ENCODE measurements at places on chromosomes 6 and 20.

DNA sequence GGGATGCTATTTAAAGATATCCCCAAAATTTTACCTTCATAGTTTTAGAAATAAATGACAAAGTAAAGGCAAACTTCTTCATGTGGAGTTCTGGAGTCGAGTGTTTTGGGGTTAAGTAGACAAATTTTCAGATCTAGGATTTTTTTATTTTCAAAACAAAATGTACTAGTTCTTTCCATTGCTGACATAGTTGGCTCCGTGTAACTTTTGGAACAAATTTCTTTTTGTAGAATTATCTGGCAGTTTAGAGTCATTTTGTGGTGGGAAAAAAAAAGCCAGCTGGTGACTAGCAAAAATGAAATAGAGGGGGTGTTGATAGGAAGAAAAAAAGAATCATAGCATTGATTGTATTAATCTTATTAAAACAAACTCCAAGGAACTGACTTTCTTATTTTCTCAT is 131.6 kb upstream of the TCF21 start:
- DNase-seq = no peak

DNA sequence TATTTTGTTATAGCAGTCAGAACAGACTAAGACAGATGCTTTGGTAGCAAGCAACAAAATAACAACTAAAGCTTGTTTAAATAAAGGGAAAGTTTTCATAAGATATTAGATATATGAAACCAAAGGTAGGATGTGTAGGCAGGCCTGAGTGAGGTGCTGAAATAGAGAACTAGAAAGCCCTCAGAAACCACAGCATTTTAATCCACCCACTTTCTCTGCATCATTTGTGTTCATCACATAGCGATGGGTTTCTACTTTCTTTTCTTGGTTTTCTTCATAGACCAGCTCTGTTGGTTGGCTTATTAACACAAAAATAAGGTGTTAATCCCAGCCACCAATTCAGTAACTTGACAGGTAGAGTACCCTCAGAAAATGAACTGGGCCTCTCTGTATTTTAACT is 58.6 kb downstream of the RPS12 start:
- DNase-seq = no peak

DNA sequence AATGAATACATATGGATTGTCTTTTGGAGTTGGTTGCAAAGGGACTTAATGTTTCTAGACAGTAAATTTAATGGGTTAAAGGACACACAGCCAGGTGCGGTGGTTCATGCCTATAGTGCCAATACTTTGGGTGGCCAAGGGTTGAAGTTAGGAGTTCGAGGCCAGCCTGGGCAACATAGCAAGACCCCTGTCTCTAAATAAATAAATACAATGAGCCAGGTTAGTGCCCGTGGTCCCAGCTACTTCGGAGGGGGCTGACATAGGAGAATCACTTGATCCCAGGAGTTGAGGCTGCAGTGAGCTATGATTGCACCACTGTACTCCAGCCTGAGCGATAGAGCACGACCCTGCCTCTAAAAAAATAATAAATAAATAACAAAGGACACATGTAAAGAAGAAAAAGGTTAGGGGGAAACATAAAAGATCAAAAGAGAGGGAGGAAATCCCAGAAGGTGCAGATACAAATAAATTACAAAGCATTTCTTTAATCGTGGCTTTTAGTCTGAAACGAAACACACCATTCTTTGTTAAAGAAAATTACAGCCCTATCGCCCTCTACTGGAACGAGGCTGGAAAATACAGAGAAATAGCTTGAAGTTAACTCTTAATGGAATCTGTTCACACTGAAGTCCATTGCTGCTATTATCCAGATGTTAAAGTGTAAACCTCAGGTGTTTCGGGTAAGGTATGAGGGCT is 42.6 kb upstream of the SCML4 start:
- DNase-seq = peak; percentile 4

DNA sequence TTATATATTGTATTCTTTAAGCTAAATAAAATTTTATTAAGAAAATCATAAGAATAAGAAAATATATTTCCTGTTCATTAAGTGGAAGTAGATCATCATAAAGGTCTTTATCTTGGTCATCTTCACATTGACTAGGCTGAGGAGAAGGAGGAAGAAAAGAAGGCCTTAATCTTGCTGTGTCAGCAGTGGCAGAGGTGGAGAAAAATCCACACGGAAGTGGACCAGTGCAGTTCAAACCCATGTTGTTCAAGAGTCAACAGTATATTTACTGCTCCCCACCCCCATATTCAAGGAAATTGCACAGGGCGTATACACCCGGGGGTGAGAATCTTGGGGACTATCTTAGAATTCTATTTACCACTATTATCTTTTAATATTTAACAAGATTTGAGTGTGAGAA is 178.6 kb upstream of the SCGN start:
- DNase-seq = no peak

DNA sequence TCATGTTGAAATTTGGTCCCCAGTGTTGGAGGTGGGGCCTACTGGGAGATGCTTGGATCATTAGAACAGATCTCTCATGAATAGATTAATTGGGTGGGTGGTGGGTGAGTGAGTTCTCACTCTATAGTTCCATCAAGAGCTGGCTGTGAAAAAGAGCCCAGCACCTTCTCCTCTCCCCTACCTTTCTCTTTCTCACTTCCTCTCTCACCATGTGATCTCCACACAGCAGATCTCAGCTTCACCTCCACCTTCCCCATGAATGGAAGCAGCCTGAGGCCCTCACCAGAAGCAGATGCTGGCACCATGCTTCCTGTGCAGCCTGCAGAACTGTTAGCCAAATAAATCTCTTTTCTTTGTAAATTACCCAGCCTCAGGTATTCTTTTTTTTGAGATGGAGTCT is 12.9 kb upstream of the GMNN start:
- DNase-seq = no peak

- no peak for DNase-seq
Observed at GRCh38 chr6:166752097-166752496, 125.0 kb upstream of the RPS6KA2 start.

DNA sequence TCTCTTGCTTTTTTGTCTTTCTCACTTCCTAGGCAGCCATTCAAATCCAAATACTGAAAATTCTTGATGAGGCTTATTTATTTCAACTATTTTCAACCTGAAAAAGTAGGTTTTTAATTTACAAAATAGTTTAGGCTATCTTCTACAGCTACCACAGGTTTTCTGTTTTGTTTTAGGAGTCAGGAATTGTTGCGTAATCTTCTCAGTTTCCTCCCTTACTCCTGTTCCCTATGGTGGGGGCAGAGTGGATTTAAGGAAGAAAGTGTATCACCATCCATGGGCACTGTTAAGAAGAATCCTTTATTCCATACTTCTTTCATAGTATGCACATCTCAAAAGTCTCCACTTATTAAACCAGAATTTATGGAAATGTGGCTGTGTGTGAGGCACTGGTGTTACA is 182.4 kb downstream of the KHDC1L start:
- no peak for DNase-seq

GRCh38 chr6:32697031-32697430 is 30.6 kb upstream of the HLA-DQB1 start:
- DNase-seq = no peak

DNA sequence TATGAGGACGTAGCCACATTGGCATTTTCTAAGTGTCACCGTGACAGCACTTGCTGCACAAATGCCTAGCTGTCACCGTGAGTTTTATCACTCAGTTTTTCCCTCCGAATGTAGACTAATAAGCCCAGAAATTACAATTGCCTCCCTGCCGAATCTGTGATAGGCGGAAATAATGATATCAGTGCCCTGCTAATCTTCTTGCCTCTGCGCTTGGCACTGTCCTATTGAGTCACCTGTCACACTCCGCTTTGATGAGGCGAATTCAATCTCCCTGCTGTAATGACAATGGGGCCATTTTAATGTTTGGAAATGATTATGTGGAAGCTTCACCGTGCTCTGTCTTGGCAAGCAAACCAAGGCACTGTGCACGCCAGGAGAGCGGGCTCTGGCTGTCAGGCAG is 112.8 kb downstream of the LINC00237 start:
- no peak for DNase-seq

DNA sequence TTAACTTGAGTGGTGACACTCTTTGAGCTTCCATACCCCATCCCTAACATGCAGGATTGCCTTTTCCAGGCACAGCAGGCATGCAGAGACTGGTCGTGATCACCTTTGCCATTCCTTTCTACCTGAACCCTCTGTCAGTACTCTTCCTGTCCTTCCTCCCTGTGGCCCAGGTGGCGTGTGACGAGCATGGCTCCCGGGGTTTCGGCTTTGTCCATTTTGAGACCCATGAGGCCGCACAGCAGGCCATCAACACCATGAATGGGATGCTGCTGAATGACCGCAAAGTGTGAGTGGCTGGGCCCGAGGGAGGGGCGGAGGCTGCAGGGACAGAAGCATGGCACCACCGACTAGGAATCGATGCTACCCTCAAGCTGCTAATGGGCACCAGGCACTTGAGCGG is 6.7 kb downstream of the PABPC1L start:
- no peak for DNase-seq

DNA sequence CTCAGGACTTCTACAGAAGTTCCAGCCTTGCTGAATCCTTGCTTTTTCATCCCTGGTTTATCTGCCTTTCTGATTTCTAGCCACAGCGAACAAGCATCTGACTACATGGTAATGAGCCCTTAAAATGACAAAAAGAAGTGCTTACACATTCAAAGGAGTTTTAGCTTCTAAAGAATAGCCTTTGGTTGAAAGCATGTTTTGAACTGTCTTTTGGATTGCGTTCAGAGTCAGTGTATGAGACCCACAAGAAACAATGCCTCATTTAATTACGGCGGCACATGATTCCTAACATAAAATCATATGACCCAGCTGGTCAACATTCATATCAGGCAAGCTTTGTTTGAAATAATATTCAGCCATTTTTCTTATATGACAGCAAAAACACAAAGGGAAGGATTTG is 784.2 kb downstream of the KIF16B start:
- no peak for DNase-seq

DNA sequence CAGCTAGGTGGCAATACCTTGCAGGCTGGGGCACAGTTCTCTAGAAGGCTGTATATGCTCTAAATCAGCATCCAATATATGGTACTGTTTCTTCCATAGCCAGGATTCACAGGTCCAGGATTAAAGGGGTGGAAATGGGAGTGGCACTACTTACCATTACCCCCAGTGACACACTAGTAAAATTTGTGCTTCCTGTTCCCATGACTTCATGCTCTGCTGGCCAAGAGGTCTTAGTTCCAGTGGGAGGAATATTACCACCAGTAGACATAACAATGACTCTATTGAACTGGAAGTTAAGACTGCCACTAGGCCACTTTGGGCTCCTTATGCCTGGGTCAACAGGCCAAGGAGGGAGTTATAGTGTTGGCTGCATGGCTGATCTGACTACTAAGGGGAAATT is 174.3 kb upstream of the TNFAIP3 start:
- no peak for DNase-seq

- no peak for DNase-seq
Observed at GRCh38 chr20:21702553-21703470, 2.7 kb upstream of the PAX1 start.

GRCh38 chr6:74311431-74311830 is 615.4 kb downstream of the CD109 start:
- no peak for DNase-seq

- no peak for DNase-seq
Observed at GRCh38 chr6:4707011-4707410, 69.2 kb upstream of the CDYL start.

- no peak for DNase-seq
Observed at GRCh38 chr6:37172912-37173492, 3.0 kb downstream of the PIM1 start.

DNA sequence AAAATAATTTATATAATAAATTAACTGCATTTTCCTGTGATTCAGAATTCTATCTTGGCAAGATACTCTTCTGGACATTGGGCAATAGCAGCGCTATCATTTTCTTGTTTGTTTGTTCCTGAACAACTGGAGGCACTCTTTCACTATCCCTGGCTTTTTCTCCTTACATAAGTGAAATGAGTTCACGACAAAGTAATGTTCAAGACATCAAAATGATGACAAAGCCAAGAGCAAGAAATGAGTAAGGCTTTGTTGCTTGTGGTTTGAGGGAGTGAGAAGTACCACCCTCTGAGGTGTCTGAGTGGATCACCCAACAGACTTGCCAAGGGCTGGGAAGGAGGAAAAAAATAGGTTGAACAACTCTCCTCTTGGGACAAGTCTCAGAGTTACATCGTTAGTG is 466.6 kb upstream of the JAG1 start:
- no peak for DNase-seq

DNA sequence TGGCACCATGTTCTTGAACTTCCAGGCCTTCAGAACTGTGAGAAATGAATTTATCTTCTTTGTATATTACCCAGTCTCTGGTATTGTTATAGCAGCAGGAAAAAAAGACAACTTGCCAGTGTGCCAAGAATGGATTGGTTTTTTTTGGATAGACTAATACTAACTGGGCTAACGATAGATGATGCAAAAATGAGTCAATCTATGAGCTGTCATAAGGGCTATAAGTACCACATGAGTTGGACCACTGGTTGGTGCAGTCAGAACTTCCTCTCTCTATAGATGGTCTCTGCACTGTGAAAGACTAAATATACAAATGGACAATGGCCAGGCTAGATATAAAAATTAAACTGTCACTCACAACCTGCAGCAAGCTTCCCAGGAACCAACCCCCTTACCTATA is 87.6 kb upstream of the COL21A1 start:
- DNase-seq = no peak

DNA sequence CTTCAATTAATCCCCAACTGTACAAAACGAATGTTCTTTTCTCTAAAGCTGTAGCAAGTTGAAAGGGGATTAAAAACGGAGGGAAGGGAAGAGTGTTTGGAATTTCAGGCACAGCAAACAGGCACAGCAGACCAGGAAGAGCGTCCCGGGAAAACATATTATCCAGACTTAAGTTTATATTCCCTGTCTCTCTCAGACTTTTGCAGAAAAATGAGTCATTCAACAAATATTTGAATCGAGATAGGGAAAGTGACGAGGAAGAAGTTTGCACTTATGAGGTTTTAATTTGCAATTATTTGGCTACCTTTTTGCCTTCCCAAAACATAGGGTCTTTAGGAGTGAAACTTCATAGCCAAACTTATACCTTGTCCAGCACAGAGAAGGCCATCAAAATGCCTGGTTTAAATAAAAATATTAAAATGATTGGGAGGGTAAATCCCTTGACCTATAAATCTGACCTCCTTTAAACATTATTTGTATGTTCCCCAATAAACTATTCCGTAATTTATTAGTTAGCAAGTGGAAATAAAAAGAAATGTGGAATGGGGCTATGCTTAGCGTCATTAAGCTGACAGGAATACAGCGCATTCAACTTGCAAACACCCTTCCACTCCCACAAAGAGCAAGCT is 16.0 kb downstream of the HFE start:
- DNase-seq = no peak

DNA sequence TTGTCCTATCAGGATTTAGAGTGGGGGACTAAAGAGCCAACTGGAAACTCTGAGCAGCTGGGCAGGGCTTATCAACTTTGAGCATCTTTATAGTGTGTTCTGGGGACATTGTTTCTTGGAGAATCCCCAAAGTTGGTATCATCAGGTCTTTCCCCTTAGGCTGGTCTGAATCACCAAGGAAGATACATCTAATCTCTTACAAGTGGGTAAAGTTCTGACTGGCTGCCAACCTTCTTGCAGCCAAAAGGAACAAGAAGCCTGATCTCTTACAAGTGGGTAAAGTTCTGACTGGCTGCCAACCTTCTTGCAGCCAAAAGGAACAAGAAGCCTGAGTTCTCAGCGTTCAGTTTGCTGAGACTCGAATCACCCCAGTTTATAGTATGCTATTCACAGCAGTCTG is 1.6 kb upstream of the MED23 start:
- DNase-seq = no peak
